ENCODE measurements at places on chromosomes 11 and 22.
A peak's percentile ranks its signal among the peaks of the same experiment; 100 is the strongest.

DNA sequence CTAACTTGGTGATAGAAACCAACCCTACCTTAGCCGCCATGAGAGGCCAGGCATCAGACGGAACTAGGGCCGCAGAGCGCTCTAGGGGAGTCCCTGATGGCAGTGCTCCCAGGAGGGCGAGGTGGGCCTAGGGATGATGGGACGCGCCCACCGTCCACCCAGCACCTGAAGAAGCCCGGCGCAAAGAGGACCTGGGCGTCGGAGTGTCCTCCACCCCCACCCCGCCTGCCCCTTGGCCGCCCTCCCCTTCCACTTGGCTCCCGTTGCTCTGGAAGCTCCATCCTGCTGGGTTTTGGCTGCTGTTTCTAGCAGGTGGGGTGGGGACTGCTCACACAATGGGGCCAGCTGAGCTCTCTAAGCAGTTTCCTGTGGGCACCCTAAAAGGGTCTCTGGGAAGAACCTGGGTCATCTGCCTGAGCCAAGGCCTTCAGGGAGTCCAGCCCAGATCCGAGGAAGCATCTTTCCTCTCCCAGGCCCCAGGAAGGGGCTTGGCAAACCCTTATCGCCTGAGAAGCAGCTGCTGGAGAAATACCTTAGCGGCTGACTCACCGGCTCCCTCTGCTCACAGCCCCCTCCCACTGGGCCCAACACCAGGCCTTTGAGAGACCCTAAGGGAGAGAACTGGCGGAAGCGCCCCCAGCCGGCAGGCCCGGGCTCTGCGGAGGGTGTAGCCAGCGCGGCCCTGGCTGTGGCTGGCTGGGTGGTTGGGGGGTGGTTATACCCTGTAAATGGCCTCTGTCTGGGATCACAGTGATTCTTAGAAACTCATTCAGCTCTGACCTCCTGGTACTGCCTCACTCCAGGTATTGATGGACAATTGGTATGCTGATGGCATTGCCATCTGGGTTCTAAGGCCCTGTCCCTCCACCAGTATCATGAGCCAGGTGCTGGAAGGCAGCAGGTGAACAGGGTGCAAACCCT, 19.3 kb downstream of the CREB3L1 start:
- DNase-seq, result no peak

DNA sequence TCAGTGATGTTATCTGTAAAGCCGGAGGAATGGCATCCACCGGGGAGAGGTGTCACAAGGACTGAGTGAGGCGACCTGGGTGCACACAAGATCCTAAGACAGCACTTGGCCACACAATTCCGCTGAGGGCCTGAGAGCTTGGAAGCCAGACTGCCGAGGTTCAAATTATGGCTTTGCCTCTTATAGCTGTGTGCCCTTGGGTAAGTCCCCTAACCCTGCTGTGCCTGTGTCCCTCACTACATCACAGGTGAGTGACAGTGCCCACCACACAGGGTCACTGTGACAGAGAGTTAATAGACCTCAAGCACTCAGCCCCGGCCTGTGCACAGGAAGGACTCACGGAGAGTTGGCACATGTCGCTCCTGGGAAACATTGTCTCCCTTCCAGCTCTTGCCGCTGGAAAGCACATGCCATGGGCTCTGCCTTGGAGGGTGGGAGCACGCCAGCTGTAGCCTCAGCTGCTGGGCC, 592 bp downstream of the RHOD start:
- no peak for DNase-seq

- DNase-seq, result no peak
These were observed 96.0 kb upstream of the BDNF start for GRCh38 chr11:27795955-27796861.

DNA sequence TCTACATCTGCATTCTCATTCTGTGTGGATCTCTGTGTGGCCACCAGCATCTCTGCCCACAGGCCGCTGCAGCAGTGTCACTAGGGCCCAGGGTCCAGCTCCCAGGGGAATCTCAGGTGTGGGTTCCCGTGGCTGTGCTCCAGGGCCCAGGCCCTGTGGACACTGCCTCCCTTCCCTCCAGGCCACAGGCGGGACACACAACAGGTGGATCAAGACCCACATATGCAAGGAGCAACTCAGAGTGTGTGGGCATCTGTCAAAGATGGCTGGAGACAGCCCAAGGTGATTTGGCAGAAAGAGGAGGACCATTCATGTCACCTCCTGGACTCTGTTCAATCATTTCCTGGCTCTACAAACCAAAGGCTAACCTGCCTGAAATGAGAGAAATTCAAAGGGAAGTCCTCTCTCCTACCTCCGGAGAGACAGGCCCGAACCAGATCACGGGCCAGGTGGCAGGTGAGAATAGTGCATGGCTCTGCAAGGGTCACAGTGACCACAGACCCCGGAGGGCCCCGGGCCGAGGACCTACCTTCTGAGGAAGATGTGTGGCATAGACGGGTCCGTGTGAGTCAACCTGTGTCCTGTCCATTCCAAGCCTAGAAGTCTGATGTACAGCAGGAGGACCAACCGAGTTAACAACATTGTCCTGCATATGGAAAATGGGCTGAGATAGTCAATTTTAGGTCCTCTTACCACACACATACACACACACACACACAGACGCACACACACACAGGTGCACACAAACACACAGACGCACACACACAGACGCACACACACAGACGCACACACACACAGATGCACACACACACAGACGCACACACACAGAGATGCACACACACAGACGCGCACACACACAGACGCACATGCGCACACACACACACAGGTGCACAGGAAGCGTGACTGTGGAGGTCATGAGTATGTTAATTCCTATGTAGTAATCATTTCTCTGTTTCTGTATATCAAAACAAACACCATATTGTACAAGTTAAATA, 1068.5 kb downstream of the BRD1 start:
- no peak for DNase-seq

DNA sequence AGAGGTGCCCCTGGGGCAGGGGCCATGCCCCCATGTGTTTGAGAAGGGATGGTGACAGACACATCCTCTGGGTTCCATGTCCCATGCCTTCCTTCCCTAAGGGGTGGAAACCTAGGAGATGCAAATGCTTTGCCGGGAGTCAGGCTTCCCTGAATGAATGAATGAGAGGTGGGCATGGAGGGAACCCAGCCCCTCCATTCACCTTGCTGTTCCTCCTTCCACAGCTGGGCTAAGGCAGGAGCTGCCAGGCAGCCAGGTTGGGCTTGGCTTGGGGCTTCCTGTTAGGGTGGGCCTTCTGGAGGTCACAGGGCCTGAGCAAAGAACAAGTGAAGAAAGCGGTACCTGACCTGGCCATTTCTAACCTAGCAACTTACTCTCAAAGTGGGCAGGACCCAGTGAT, 926 bp downstream of the POU2F3 start:
- no peak for DNase-seq

- DNase-seq, result peak; percentile 54
These were observed 38.2 kb upstream of the WEE1 start for GRCh38 chr11:9535189-9535781.

GRCh38 chr11:5367448-5368074, 16.1 kb upstream of the OR51M1 start:
- no peak for DNase-seq

DNA sequence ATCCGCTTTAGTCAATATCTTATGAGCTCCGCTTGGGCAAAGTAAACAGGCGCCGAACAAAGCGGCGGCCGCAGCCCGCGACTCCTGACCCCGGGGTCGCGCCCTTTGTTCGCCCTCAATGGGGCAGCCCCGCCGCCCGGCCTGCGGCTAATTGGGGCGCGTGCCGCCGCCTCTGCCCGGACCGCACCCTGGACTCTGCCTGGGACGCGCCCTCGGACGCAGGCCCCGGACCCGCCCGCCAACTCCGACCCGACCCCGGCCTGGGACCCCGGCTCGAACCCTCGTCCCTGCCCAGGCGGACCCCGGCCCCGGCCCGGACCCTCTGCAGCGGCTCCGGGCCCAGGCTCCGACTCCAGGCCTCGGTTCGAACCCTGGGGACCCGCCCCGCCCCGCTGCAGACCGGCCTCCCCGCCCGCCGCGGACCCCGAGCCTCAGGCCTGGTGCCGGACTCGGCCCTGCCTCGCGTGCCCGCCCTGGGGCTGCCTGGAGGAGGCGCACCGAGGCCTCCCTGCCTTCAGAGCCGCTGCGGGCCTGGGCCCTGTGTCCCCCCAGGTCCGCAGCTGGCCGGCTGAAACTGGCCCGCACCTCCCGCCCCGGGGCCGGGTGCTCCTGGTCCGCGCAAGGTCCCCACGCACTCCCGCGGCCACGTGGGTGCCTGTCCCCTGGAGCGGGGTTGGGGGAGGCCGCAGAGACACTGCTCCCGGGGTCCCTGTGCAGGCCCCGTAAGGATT, 84.7 kb upstream of the WNT7B start:
- no peak for DNase-seq
